ENCODE measurements at places on chromosomes 4 and X.

GRCh38 chr4:139602776-139603360 lies 46.8 kb upstream of the SETD7 start:
- no peak for DNase-seq

DNA sequence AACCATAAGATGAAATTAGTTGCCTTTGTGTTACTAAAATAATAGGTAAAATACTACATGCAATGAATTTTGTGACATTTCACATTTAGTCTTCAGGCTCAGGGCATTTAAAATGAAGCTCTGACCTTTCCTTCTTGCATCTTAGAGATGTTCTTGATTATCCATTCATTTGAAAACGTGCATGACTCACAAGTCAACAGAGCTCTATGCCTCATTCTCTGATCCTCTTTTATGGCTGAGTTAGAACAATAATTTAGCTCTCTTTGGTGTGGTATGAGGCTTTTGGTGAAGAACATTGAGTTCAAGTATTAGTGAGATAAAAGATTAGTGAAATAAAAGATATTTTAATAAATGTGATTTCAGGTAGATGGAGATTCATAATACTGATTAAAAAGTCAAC lies 66.5 kb downstream of the TIGD2 start:
- no peak for DNase-seq

GRCh38 chr4:76384052-76384451 lies 36.9 kb downstream of the CCDC158 start:
- no peak for DNase-seq

GRCh38 chr4:73713650-73714049 lies 26.7 kb upstream of the CXCL8 start:
- DNase-seq = no peak

GRCh38 chr4:1214101-1215095 lies 34.5 kb downstream of the CTBP1 start:
- no peak for DNase-seq

DNA sequence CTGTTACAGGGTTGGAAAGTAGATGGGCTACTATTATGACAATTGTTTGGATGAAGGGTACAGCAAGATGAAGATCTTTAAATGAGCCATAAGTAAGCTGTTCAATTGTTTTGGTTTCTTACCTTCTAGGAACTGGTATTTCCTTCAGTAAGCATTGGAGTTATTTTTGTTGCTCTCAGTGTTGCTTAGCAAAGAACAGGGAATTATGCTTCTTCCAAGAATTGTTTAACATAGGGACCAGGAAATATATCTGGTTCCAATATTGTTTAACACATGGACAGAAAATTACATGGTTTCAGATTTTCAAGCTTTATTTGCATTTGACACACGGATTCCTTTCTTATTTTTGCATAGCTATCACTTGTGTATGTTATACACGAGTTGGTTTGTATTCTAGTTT lies 1999.0 kb downstream of the ARAP2 start:
- no peak for DNase-seq

DNA sequence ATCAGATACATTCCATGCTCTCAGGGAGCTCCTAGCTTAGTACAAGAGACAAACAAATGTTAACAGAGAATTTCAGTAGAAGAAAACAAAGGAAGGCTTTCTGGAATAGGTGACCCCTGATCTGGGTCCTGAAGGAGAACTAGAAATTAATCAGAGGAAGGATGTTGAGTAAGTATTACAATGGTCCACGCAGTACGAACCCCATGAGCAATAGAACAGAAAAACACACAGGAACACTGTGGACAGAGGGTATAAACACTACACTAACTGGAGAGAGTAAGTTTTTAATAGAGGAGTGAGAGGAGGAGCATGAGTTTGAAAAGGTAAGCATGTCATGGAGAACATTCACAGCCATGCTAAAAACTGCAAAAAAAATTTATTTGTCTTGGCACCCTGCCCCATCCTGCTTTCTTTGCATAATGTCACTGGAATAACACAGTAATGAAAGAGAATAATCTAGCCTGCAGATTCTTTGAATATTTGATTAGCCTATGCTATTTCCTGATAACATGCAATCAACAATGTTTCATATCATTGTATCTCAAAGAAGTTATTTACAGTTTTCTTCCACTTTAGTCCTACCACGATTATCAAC lies 140.3 kb upstream of the ZXDB start:
- no peak for DNase-seq

- no peak for DNase-seq
Measured at GRCh38 chrX:119753001-119753400, 5.4 kb upstream of the SOWAHD start.

DNA sequence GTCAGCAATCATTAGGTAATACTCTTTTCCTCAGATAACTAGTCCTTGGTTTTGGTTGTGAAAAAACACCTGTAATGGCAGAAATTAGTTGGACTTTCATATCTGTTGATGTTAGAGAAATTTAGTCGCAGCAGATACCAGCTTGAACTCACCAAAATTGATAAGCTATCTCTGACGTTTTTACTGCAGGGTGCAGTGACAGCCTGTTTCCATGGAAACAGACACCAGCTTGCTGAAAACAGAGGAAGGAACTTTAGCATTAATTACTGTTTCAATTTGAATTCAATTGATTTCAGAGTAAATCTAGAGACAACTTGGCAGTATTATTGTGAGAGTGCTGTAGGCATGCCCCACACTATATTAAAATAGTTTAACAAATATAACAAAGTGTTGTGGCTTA lies 246.5 kb downstream of the PPP1R2C start:
- DNase-seq = no peak

Measured in stimulated activated CD8-positive, alpha-beta memory T cell treated with anti-CD3 and anti-CD28 coated beads, Interleukin-4, amount 100 ng/mL, for 4 hours (primary cell).